ENCODE measurements at places on chromosomes 5 and 9.

GRCh38 chr5:119291877-119292276 is 63.9 kb upstream of the TNFAIP8 start:
- no peak for DNase-seq

DNA sequence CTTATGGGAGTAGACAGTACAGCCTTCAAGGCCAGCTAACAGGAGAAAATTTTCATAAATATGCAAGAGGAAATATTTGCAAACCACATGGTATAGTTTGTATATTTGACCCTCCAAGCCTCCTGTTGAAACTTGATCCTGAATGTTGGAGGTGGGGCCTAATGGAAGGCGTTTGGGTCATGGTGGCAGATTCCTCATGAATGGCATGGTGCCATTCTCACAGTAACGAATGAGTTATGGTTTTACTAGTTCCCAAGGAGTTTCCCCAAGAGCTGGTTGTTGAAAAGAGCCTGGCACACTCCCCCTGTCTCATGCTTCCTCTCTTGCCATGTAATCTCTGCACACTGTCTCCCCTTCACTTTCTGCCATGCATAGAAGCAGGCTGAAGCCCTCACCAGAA is 3.3 kb upstream of the PAIP1 start:
- peak; percentile 49 for DNase-seq

DNA sequence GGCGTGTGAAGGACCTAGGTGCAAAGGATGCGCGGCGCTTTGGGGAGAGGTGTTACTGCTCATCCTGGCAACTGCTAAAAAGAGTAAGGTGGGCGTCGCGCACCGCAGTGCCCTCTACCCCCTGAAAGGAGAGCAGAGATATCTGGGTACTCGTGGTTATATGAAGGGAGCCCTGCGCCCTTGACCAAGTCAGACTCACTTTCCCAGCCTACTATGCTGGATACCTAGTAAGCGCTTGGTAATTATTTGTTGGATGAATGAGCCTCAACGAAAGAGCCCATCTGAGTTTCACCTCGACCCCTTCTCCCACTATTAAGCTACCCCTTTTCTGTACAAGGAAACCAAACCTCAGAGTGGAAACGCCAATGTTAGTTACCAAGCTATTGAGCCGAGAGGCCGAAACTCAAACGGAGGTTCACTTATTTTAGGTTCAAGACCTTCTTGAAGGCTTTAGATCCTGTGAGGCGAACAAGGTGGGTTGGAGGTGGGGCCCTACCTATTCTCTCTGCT is 8.0 kb downstream of the LHX6 start:
- DNase-seq = no peak

- DNase-seq = no peak
These were observed 3.5 kb downstream of the TMEM38B start for GRCh38 chr9:105697871-105698270.

DNA sequence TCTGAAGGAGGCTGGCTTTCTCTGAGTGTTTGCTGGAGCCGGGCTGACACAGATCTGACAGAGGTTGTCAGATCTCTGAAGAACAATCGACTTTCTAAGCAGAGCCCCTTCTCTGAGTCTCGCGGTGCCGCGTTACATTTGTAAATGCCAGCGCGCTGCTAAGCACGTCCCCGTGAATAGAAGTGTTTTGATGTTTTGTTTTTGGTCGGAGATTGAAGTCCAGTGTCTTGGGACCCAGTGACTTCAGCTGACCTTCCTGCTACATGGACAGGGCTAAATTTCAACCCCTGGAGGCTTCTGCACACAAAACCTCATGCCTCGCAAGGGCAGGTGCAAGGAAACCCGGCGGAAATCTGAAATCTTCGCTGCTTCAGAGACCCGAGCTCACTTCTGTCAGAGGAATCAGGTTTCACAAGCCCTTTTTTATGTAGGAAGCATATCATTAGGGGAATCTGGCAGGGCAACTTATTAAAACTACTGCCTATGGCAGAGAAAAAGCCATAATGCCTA is 27.2 kb downstream of the NEUROG1 start:
- DNase-seq = no peak

GRCh38 chr5:107671742-107672210 is 1.0 kb upstream of the EFNA5 start:
- DNase-seq = peak; percentile 56

- no peak for DNase-seq
These were observed 25.6 kb downstream of the MELK start for GRCh38 chr9:36598273-36598672.

GRCh38 chr5:137758715-137759306 is 4.6 kb upstream of the HNRNPA0 start:
- no peak for DNase-seq

DNA sequence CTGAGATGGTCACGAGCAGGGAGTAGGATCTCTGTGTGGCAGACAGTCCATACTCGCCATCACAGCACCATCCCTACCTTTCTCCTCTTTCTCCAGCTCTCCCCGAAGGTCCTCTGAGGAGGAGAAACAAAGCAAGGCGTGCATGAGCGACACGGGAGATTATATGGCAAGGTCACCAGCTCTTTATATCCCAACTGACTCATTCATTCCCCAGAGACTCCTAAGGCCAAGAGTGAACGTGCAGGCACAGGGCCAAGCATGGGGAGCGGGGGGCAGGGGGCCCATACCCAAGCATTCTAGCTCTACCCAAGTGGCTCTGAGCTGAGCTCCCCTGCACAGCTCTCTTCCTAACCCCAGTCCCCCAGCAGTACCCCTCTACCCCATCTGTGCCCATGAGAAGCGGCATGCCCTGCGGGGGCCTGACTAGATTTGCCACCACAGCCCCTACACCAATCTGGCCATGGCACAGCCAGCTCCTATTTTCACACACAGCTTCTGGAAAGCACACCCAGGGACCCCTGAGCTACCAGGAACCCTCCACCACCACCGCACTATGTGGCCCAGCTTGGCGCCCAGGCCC is 6.8 kb downstream of the TRIM7 start:
- DNase-seq = no peak

GRCh38 chr9:6198251-6198650 is 17.4 kb upstream of the IL33 start:
- DNase-seq = no peak

DNA sequence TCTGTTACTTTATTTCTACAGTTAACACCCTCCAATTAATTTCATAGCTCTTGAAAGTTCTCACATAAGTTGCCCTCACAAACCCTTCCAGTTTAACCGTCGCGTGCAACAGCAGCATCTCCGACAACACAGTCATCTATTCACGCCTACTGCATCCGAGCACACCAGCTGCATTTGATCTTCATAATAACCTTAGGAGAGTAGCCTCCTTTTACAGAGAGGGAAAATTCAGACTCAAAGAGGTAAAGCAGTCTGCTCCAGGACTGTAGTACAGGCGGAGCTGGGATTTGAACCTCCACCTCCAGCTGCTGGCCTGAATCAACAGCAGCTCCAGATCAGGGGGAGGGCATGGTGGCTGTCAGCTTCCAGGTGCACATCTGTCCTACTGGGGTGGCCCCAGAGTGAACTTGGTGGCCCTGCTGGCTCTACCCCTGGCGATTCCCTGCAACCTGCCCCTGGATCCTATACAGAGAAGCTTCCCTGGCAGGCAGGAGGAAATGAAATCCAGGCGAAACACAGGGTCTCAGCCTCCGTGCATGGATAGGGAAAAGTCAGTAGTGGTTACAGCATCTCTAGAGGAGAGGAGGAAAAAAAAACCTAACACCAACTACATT is 71.6 kb upstream of the UNC5A start:
- no peak for DNase-seq

DNA sequence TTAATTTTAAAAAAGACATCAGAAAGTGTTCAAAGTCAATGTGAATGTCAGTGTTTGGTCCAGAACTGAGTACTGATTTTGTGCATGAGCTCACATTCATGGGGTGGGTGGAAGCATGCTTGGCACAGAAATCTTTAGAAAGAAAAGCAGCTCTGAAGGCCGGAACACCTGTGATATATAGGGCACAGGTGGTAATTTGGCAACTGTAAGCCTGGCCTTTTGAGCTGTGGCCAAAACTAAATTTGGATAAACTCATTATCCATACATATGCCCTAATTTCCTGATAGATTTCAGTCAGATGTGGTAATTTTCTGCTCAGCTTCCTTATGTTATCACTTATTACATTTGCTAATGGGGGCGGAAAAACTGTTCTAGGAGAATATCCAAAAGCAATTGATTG is 211.4 kb downstream of the HCN1 start:
- no peak for DNase-seq

DNA sequence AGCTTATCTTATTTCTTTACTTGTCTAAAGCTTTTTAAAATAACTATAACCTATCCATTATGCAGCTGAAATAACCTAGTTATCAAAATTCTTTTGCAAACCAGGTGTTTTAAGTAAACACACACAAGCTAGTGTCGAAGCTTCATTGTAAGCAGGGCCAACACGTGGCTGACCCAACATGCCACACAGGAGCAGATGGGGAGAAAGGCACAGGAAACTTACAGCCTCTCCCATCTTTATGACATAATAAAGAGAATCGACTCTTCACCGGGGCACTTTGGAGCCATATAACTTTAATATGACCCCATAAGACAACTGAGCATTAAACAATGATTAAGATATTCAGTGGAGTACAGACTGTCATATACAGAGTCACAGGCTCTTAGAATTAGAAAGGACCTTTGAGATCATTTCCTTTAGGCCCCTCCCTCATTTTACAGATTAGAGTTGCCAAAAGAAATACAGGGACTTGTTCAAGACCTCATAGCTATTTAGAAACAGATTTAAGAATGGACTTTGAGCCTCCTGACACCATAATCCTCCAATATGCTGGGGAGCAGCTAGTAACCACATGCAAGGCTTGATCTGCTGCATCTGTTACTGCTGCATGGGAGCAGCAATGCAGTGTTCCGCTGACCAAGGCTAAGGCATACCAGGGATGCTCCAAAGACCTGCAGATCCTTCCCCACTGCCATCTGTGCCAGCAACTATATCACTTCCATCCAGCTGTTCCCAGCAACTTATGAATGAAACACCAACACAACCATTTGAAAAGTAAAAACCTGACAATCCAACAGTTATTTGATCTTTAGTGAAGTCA is 75.4 kb downstream of the RASEF start:
- DNase-seq = no peak

DNA sequence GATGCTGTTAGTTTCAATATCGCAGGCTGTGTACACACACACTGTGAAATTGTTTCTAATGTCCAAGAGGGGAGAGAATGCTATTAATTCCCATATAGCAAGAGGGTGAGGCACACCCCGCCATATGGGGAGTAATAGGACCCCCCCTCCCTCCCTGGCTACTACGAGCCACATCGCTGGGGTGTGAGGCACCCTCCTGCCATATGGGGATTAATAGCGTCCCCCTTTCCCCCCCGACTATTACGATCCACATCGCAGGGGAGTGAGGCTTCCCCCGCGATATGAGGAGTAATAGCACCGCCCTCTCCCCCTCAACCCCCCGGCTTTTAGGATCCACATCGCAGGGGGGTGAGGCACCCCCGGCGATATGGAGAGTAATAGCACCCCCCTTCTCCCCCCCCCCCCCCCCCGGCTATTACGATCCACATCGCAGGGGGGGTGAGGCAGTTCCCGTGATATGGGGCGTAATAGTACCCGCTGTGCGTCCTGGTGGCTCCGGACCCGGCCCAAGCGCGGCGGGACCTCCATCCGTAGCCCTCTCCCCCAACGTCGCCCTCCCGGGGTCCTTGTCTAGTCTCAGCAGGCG is 494 bp upstream of the STK32A start:
- DNase-seq = no peak

GRCh38 chr9:3960661-3961144 is 339.2 kb downstream of the GLIS3 start:
- no peak for DNase-seq

DNA sequence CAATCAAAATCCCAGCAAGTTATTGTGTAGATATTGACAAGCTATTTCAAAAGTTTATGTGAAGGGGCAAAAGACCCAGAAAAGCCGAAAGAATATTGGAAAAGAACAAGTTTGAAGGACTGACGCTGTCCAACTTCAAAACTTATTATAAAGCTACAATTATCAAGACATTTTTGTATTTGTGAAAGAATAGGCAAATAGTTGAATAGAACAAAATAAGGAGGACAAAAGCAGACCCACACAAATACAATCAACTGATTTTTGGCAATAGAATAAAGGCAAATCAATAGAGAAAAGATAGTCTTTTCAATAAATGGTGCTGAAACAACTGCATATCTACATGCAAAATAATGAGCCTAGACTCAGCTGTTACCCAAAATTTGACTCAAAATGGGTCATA is 807.7 kb upstream of the CDH6 start:
- no peak for DNase-seq

- DNase-seq = peak; percentile 27
These were observed 164.1 kb upstream of the MPDZ start for GRCh38 chr9:13443346-13444244.

DNA sequence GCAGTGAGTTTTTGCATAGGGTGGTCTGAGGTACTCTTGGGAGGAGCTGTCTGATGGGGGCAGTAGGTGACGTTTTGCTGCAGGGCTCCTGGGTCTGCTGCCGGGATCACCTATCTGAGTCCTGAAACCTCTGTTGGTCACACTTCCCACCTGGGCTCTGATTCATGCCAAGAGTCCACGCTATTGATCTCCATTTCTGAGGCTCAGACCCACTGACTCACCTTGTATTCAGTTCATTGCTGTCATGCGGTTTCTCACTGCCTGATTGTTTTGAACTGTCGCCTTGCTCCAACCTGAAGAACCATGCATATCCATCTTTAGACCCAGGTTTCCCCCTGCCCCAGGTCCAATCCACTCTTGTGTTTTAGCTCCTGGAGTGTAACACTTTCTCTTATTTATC is 101.3 kb downstream of the NPR3 start:
- DNase-seq = no peak

DNA sequence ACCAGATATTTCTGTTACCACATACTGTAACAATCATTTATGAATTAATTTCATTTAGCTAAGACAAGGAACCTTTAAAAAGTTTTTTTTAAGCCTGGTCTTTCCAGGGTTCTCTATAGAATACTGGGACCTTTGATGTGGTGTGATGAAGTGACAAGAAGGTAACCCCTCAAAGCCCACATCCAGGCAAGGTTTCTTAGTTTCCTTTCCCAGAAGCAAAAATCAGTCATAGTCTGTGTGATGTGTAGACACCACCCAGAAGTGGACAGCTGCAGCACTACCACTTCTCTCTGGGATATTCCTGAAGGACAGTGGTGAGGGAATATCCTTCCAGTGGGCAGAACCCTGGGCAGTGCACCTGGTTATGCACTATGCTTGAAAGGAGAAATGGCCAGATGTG is 115.6 kb downstream of the TTC39B start:
- DNase-seq = no peak

- DNase-seq = no peak
These were observed 400.9 kb downstream of the RAB3C start for GRCh38 chr5:58983526-58984452.

GRCh38 chr9:115643948-115644727 is 509.5 kb upstream of the PAPPA start:
- DNase-seq = no peak

DNA sequence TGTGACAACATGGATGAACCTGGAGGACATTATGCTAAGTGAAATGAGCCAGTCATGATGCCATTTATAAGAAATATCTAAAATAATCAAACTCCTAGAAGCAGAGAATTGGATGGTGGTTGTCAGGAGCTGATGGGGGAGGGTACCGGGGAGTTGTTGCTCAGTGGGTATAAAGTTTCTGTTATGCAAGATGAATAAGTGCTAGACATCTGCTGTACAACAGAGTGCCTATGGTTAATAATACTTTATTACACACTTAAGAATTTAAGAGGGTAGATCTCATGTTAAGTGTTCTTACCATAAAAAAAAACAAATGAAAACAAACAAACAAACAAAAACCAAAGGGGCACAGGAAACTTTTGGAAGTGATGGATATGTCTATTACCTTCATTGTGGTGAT is 13.0 kb upstream of the CCDC69 start:
- no peak for DNase-seq

GRCh38 chr9:27183701-27184100 is 74.7 kb downstream of the TEK start:
- DNase-seq = no peak

GRCh38 chr5:1563617-1564181 is 39.9 kb upstream of the LPCAT1 start:
- no peak for DNase-seq

Measured in T47D (cell line).